ENCODE measurements at places on chromosomes 3 and 15.

GRCh38 chr3:55855311-55855710, 368.2 kb upstream of the WNT5A start:
- no peak for DNase-seq

- no peak for DNase-seq
Measured at GRCh38 chr15:51754267-51754666, 2.9 kb downstream of the TMOD2 start.

GRCh38 chr15:85168642-85169173, 187.1 kb downstream of the PDE8A start:
- no peak for DNase-seq

DNA sequence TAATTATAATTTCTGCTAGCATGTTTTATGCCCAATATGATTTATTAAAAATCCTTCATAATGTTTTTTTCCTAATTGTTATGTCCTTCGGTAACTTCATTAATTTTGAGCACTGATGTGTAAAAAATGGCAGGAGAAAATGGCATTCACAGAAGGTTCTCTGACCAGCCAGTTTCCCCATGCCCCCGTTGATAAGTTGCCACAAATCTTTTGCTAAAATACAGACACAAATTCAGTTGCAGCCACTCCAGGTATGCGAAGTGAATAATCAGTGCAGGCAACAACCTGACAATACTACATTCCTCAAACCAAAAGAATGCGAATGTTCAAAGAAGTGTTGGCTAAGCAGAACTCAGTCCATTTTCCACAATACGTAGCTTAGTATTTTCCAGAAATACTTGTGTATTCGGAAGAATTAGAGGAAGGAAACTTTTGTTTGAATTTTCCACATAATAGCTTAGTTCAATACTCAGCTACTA, 32.7 kb downstream of the CHL1 start:
- no peak for DNase-seq
